AG09319 (cell line): ENCODE measurements at places on chromosomes 11 and 22.

- DNase-seq = no peak
Measured at GRCh38 chr11:12176410-12176809, 66.0 kb downstream of the MICAL2 start.

DNA sequence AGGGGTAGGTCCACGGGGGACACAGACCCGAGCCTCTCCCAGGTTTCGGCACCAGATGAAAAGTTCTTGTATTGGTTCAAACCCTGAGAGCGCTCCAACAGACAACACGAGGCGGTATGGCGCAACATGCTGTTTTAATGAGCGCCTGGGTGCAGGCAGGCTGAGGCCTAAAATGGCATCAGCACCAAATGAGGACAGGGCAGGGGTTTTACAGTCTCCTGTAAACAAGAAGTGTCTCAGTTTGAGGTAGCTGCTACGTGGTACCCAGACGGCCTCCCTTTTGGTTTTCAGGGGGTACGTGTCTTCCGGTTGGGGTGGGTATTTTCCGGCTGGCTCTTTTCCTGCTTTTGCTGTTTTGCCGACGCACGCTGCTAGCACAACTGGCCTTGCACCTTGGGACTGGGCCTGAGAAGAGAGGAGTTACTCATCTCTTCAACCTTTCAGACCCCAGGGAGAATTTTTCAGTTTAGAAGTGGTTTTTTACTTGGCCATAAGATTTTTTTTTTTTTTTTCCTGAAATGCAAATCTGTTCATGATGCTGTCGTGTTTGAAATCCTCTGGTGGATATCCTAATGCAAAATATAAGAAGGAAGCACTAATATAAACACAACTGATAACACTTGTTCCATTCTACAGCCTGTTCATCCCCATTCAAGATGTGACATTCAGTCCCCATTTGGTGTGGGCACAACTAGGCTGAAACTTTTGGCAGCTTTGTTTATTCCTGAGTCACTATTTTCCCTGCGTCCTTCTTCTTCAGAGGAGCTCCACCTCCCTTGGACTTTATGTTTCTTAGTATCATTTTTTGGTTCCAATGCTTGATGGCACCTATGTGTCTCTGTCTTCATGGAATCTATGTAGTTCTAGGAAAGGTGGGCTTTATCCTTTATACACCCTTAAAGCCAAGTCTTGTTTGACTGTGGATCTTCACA, 6.5 kb downstream of the PPFIBP2 start:
- no peak for DNase-seq

GRCh38 chr11:80136991-80137390, 696.2 kb upstream of the TENM4 start:
- no peak for DNase-seq

- no peak for DNase-seq
Measured at GRCh38 chr11:45560155-45560912, 105.1 kb downstream of the CHST1 start.

- DNase-seq = no peak
Measured at GRCh38 chr11:17596310-17596669, 49.2 kb downstream of the OTOG start.

GRCh38 chr22:17795661-17796548, 21.6 kb upstream of the BID start:
- no peak for DNase-seq

DNA sequence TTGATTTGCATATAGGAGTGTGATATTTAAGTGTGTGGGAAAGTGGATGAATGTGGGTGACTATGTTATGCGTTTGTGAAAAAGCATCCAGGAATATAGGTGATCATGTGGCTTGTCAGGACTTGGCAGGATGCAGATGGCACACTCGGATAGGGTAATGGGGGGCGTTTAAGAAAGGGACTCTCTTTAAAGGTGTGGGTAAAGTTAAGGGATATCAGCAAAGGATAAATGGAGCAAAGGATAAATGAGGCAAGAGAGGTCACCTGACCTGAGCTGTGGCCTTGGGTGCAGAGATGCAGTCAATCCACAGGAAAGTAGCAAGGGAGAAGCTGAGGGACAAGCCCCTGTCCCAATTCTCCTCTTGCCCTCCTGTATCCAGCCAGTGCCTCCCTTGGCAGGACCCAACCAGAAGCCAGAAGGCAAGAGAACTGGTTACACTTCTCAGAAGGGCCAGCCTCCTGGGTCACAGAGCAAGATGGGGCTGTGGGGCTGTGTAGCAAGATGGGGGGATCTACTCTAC, 47.5 kb upstream of the GRAMD1B start:
- no peak for DNase-seq

GRCh38 chr11:95035316-95035715, 10.3 kb downstream of the KDM4E start:
- no peak for DNase-seq

- no peak for DNase-seq
Measured at GRCh38 chr11:2525941-2526807, 81.4 kb downstream of the KCNQ1 start.

- DNase-seq = no peak
Measured at GRCh38 chr22:38710351-38710750, 4.6 kb downstream of the GTPBP1 start.

DNA sequence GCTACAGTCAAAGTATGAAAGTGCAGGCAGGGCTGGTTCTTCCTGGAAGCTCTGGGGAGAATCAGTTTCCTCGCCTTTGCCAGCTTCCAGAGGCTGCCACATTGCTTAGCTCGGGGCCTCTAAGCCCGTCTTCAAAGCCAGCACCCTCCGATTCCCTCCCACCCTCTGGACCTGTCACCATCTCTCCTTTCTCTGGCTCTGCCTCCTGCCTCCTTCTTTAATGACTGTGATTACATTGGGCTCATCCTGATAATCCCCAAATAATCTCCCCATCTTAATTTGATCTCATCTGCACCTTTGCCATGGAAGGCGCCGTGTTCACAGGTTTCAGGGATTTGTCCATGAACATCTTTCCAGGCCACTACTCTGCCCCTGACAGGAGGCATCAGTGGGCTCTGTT, 42.5 kb downstream of the MCM5 start:
- no peak for DNase-seq

- no peak for DNase-seq
Measured at GRCh38 chr22:44316393-44317122, 3.8 kb upstream of the SHISAL1 start.

DNA sequence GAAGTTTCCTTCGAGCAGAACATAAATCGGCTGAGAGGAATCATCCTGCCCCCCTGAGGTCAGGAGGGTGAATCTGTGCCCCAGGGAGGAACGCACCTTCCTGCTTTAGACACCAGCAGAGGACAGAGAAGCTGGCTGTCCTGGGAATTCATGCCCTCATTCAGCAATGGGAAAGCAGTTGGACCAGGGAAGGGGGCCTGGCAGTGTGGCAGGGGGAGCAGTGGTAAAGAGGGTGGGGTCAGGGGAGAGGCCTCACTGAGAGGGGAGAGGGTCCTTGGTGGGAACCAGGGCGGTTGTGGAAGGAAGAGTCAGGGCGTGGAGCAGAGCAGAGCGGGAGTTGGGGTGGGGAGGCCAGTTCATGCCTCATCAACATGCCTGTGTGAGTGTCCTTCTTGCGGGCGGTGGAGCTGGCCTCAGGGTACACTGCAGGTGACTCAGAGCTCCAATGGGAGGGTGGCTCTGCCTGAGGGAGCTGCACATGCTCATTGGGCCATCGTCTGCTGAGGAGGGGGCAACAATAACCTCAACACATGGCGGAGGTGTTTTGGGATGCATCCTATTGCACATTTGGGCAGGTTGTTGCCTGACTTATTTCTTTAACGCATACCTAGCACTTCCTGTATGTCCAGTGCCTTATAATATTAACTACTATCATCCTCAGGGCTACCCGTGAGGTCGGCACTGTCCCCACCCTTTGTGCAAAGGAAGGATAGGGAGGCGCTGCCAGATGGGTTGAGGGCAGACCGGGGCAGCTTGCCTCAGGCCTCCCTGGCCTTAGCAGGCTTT, 23.2 kb downstream of the MED15 start:
- no peak for DNase-seq
